DMS79 treated with DMSO at 0.1 percent for 48 hours (cell line): ENCODE measurements at places on chromosomes 3 and 15.

DNA sequence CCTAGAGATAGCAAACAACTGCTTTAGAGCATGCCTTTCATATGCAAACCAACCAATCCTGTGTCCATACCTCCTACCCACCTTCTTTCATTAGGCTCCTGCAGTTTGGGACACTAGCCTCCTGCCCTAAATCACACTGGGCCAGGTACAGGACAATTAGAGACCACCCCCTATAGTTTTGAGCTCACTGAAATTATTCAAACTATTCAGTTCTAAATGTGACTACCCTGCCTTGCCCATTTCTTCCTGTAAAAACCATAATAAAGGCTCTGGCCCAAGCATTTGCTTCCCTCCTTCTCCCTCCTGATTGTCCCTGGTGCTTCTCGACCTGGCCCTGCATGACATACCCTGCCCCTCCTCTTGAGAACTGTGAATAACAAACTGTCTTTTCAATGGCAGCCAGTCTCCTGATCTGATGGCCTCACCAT is 31.4 kb upstream of the LRIG1 start:
- DNase-seq = no peak

GRCh38 chr15:57418635-57419034 is 42.3 kb downstream of the CGNL1 start:
- DNase-seq = no peak

GRCh38 chr3:66980791-66981190 is 17.3 kb upstream of the KBTBD8 start:
- no peak for DNase-seq

DNA sequence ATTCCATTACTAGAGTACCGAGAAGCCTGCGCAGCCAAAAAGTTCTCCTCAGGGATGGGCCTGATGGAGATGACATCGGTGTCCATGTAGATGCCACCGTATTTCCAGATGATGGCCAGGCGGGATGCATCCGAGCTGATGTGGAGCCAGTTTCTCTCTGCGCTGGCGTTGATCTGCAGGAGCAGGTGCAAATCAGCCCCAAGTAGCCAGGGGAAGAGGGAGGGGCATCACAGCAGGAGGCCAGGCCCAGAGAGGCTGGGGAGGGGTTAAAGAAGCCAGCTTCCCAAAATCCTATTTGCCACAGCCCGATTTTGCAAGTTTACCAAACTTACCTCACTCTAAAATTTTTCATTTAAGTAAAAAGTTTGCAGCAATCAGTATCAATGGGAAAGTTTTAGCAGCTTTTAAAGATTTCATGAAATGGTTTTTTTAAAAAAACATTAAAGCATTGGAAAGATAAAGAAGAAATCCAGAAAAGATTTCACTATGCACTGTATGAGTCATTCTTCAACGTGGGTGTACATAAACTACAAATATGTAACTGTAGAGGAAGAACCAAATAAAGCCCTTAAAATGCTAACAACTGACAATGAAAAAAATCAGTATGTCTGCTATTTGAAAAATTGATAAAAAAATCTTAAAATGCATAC is 7.4 kb downstream of the A4GNT start:
- DNase-seq = no peak

DNA sequence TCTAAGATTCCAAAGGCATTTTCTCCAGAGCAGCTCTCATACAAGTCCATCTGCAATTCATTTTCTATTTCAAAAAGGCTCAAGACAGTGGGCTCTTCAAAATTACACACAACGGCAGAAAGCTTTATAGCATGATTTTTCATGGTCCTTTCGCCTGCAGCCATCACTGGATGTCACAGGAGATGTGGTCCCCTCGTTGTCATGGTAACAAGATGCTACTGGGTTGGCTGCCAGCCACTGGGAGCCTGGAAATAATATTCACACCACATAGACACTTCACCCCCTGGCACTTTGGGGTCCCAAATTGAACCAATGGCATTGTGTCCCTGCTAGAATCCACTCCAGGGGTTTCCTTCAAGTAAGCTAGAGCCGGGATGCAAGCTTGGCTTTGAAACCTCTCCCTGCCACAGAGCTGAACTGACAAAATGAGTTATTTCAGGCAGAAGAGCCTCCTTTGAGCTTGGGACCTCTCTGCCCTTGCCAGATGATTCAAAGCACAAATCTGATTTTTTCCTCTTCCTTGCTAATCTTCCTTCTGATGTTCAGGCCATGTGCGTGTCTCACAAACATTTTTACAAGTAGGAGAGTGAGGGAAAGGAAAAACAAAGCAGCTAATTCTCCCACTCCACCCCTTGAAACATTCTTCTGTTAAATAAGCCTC is 512.6 kb upstream of the ADAMTS9 start:
- no peak for DNase-seq

- DNase-seq = peak; percentile 13
These were observed 43.6 kb downstream of the NMNAT3 start for GRCh38 chr3:139634111-139634635.

DNA sequence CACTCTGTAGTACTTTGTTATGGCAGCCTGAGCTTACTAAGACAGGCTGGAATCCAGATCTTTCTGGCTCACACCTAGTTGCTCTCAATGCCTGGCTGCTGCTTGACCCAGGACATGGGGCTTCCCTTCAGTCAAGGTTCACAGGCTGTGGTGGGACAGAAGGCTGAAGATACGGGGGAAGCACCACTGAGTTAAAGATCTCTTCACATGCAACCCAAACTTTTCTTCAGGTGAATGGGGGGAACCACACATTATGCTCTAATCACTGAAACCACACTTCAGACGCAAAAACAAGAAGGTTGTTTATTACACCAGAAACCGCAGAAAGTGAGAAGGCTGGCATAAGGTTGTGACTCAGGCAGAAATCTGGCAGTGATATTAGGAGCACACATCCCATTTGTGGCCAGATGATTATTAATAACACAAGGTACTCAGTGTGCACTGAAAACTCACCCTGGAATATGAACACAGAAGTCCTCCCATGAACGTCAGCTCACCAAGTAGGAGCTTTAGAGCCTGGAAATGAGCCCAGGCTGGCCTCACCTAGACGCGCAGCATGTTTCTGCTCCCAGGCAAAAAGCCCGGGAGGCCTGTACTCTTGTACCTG is 230.5 kb upstream of the CHRNA7 start:
- no peak for DNase-seq

GRCh38 chr15:67070150-67070549 is 4.7 kb downstream of the SMAD3 start:
- no peak for DNase-seq

GRCh38 chr15:57591237-57591821 is 375 bp upstream of the MYZAP start:
- no peak for DNase-seq

DNA sequence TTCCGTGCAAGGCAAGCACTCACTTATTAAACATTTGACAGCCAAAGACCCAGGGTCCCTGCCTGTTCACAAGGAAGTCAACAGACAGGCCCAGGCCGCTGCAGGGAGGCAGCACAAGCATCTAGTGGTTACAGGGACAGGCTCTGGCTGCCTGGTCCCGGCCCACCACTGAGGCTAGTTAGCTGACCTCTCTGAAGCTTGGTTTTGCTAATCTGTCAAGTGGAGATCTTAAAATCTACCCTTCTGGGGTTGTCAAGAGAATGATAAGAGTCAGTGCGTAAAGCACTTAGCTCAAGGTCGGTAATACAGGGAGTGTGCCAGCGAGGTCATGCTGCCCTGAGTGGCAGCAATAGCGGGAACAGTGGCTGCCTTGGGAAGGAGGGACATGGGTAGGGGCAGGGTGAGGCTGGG is 6.0 kb downstream of the GNB5 start:
- DNase-seq = no peak

DNA sequence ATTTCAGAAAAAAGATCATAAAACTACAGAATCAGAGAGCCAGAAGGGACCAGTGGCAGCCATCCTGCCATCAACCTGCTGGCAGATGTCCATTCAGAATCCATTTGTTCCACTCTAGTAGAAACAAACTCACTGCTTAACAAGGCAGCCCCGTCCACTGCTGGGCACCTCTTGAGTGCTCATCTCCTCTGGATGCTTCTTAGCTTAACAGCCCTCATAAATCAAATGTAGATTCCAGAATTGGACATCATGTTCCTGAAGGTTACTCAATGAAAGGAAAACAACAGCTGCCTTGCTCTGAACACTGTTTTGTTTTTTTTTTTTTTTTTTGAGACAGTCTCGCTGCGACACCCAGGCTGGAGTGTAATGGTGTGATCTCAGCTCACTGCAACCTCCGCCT is 37.3 kb downstream of the ABCC5 start:
- peak; percentile 87 for DNase-seq

- DNase-seq = no peak
These were observed 630.4 kb upstream of the TBL1XR1 start for GRCh38 chr3:177827511-177828207.

GRCh38 chr3:107367353-107367752 is 9.9 kb upstream of the CCDC54 start:
- no peak for DNase-seq

GRCh38 chr3:100427699-100428098 is 26.4 kb downstream of the LNP1 start:
- DNase-seq = no peak

GRCh38 chr3:8509961-8510360 is 8.3 kb downstream of the LMCD1 start:
- DNase-seq = no peak

DNA sequence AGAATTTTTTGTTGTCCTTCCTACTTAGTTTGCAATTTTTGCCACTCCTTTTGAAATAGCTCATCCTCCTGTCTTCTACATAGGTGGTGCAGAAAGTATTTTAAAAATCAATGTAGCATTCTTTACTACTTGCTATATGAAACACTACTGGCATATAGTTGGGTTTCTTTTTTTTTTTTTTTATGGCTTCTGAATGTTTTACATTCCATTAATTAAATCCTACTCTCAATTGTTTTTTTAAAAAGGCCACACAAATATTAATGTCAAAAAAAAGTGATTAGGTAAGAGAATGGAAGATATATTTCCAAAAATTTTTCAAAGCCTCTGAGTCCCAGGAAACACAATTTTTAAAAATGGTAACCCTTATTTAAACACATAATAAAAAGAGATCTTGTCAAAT is 262.6 kb downstream of the MAGI1 start:
- no peak for DNase-seq

- DNase-seq = peak; percentile 16
These were observed 261.1 kb downstream of the EPHB1 start for GRCh38 chr3:135056084-135056730.

DNA sequence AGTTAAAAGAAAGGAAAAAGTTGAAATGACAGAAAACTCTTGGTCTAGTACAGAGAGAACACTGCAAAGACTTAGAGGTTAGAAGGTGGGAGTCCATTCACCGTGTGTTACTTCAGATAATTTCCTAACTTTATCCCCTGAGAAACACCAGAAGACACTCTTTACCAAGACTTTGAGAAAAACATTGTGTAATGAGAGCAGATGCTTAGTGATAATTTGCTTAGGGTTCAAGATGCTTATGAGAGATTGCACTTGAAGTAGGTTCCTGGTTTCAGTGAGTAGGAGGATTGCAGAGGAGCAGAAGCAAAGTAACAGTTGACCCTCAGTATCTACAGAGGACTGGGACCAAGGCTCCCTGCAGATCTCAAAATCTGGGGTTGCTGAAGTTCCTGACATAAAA is 594.1 kb downstream of the NR2F2 start:
- DNase-seq = no peak

DNA sequence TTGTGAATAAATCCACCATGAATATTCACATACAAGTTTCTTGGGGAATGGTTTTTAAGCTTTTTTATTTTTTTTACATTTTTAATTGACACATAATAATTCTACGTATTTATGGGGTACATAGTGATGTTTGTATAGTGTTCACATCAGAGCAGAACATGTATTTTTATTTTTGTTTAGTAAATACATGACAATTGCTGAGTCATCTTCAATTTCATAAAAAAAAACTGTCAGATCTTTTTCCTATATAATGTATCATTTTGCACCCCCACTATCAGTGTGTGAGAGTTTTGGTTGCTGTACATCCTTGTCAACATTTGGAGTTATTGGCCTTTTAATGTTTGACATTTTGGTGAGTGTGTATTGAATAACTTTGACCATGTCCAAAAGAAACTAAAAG is 39.9 kb upstream of the FILIP1L start:
- DNase-seq = no peak

- DNase-seq = no peak
These were observed 414.6 kb upstream of the TBL1XR1 start for GRCh38 chr3:177611752-177612334.

- DNase-seq = no peak
These were observed 939 bp upstream of the ULK3 start for GRCh38 chr15:74843891-74844299.

DNA sequence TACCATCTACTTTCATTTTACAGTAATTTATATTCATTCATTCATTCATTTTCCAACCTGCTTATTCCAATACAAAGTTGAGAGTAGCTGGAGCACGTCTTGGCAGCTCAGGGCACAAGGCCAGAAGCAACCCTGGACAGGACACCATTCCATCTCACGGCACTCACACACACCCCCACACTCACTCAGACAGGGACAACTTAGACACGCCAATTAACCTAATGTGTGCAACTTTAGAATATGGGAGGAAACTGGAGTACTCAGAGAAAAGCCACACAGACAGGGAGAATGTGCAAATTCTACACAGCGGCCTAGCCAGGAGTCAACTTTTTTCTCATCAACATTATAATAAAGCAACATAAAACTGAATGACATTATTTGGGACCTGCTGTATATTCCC is 46.7 kb downstream of the IGF2BP2 start:
- DNase-seq = no peak

DNA sequence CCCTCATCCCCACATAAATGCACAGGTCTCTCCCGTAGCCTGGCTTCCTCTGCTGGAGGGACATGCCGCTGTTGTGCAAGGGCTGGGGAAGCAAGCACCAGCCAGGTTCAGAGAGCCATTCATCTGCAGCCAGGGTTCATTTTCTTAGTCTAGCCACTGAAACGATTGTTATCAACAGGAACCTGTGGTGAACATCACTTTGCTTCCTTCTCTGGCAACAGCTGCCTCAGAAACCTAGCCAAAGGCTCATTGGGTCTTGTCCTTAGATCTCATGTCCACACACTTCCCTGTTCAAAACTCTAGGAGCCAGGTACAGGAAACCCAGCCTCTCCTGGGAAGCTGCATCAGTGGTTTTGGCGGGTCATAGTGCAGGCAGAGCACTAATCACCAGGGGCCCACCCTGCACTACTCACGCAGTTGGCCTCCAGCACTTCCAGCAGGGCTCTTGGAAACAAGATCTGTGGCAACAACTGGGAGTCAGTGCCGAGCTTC is 47.0 kb downstream of the OXNAD1 start:
- no peak for DNase-seq

DNA sequence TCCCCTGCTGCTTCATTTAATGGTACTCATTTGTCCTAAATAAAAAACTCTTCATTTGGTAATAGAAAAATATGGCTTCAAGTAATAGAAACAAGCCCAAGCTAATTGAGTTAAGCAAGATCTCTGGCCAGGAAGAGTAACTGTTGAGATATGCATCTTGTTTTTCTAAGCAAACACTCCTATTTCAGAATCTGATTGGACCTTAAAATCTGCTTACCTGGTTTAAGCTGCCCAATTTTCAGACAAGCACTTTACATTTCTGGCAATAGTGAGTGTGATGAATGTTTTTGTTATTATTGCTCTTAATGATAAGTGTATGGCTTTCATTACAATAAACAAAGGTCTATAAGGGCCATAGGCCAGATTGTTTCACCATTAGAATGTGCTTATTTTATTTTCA is 86.2 kb downstream of the CMSS1 start:
- DNase-seq = no peak
